ENCODE measurements at places on chromosomes 1 and 21.

- no peak for DNase-seq
These were observed 273.7 kb downstream of the NFIA start for GRCh38 chr1:61356016-61356415.

DNA sequence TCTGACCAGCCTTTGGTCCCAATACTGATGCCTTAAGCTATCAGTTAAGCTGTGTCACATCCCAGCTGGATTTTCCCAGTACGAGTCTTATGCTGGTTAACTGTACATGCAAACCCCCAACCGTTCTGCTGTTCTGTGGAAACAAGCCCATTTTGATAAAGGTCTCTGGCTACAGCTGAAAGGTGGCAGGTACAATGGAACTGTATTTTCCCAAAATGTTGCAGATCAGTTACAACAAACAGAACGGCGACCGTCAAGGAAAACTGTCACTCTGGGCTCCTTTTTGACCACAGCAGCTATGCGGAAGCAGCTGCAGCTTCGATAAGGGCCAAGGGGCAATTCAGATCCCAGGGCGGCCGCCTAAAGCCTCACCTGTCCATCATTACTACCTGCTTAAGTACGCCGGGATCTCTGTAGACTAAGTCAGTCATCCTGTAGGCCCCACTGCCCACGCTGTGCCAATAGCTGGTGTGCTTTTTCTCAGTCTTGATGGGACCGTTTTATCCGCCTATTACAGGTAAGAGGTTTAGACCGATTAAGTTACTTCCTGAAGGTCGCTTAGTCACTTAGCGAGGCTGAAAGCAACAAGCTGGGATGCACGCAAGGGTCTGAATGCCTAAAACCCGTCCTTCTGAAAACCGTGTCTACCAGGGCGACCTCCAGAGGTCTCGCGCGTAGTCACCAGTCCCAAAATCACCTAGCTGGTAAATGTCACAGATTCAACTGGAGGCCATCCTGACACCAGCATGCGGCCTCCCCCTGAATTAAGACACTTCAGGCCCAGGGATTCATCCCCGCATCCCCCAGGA is 11.1 kb upstream of the RAB42 start:
- peak; percentile 9 for DNase-seq

DNA sequence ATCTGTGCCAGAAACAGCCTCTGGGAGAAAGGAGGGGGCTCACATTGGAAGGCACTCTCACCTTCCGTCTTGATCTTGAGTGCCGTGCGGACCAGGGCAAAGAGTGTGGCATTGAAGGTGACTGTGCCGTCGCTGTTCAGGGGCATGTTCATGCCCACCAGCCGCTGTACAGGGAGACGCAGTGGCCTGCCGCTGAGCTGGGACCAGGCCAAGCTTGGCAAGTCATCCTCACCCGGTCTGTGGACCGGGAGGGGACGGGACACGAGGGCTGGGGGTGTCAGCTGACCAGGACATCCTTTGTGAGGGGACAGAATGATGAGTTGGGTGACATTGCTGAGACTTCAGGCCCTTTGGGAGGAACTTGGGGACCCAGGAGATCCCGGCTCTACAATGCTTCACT is 25.0 kb upstream of the KIF21B start:
- DNase-seq: no peak

DNA sequence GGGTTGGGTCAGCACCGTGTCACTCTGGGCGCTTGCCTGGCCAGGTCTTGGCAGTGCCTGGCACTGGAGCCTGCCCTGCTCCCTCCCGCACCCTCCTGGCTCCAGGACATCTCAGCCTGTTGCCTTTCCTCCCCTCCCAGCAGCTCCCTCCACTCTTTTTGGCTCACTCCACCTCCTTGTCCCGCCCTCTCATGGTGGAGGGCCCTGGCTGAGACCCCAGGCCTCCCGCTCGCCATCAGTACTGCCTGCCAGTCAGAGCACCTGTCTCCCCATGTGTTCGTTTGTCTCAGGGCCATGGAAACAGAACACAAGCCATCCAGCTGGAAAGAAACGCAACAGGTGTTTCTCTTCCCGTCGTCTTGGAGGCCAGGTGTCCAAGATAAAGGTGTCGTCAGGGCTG is 61.0 kb downstream of the B3GALT5 start:
- no peak for DNase-seq

- no peak for DNase-seq
These were observed 117.9 kb downstream of the ACBD6 start for GRCh38 chr1:180384286-180385005.

Measured in activated T-helper 1 cell treated with anti-CD3 and anti-CD28 coated beads, Interleukin-12 subunit alpha, Interleukin-12 subunit beta, Interleukin-2, Interleukin-4 antibody, amounts not matched to agents 30 ng/mL and 10 ng/mL and 1 ng/mL, durations not matched to agents 14 hours and 24 hours and 36 hours (primary cell).